Small intestine (tissue), 16 donors: ENCODE measurements at places on chromosomes 4 and X.

GRCh38 chrX:3636803-3637202, 76.6 kb downstream of the PRKX start:
- DNase-seq: no peak

GRCh38 chr4:114251020-114251419, 271.6 kb upstream of the ARSJ start:
- DNase-seq: no peak

- no peak for DNase-seq
Observed at GRCh38 chr4:24890561-24891126, 22.2 kb downstream of the CCDC149 start.

DNA sequence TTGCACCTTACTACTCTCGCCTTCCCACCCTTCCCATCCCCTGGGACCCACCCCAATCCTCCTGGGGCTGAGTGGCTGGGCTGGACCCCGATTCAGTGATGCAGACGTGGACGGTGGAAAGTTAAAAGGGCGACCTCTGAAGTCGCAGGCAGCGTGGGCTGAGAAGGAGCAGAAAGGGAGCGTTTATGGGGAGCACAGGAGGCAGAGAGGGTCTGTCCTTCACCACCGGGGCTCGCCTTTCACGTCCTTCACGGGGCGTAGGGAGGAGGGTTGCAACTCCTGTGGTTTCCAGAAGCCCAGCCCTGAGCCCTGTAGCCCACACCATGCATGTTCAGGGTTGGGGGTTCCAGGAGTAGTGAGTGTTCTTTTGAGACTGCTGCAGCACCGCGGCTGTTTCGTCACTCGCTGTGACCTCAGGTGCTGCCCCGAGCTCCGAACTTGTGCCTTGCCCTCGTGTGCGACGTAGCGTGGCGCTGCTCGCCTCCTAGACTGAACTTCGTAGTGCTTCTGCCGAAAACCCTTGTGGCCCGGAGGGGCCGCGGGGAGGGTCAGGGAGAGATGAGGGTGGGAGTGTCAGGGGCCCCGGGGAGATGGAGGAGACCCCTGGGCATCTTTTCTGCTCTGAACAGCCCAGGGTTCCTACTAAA, 1.6 kb downstream of the NHS start:
- DNase-seq: peak; percentile 37

- no peak for DNase-seq
Observed at GRCh38 chr4:31343061-31343460, 622.9 kb downstream of the PCDH7 start.

- peak; percentile 18 for DNase-seq
Observed at GRCh38 chr4:159455675-159456237, 352.9 kb downstream of the RAPGEF2 start.

DNA sequence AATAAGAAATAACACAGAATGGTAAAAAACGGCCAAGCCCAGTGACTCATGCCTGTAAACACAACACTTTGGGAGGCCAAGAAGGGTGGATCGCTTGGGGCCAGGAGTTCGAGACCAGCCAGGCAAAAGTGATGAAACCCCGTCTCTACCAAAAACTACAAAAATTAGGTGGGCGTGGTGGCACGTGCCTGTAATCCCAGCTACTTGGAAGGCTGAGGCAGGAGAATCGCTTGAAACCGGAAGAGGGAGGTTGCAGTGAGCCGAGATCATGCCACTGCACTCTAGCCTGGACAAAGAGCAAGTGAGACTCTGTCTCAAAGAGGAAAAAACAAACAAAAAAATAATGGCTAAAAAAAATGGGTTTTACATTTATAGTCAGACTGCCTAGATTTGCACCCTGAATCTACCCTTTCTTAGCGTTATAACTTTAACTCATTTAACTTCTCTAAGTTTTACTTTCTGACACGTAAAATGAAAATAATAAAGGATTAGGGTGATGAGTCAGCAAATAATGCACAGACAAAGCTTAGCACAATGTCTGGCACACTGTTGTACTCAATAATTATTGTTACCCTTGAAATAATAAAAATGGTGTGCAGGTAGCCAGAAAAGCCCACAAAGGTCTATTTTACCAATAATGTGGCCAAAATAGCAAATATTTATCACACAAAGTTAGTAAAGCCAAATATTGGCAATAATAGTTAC, 55.0 kb downstream of the ATP11C start:
- DNase-seq: no peak

DNA sequence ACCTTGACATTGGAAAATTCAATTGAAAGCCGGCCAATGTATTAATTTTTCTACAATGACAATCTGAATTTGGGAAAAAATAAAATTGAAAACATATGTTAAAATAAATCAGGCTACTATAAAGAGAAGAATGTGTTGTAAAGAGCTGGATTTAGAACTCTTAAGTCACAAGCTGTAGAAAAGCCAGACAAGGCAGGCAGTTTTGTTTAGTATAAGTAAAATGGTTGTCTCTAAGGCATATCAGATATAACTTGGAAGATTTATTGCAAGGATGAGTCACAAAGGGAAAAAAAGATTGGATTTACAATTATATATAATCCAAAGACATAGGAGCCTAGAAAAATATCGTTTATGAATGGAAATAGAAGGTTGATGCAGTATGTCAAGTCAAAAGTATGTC, 549.1 kb upstream of the EPHA5 start:
- no peak for DNase-seq

DNA sequence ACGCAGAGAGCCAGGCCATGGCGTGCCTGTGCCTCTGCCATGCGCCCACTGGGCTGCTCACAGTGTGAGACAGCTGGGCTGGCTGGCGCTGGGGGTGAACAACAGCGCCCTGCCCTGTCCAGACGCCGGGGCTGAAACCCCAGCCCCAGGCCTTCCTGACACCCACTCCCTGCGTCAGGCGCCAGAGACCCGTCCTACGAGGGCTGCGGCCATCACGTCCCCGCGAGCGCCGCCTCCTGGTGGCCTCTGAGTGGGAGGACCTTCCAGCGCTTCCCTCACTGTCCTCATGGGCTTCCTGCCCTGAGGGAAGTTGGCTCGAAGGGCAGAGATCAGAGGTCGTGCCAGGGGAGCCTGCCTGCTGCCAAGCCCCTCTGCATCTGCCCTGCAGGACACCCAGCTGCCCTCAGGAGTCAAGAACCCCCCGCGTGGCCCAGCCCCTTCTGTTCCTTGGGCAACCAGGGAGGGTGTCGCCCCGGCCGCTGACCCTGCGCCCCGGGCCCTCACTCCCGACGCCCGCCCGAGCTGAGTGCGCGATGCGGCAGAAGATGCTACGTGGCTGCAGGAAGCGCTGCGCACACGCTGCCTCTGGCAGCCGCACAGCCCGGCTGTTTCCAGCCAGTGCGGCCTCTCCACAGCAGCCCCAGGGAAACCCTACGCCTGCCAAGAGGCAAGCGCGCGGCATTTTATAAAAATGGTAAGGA, 16.2 kb downstream of the NELFA start:
- DNase-seq: no peak

GRCh38 chr4:11423465-11423864, 5.2 kb downstream of the HS3ST1 start:
- DNase-seq: no peak

- DNase-seq: no peak
Observed at GRCh38 chr4:140057701-140058100, 96.3 kb downstream of the MAML3 start.

DNA sequence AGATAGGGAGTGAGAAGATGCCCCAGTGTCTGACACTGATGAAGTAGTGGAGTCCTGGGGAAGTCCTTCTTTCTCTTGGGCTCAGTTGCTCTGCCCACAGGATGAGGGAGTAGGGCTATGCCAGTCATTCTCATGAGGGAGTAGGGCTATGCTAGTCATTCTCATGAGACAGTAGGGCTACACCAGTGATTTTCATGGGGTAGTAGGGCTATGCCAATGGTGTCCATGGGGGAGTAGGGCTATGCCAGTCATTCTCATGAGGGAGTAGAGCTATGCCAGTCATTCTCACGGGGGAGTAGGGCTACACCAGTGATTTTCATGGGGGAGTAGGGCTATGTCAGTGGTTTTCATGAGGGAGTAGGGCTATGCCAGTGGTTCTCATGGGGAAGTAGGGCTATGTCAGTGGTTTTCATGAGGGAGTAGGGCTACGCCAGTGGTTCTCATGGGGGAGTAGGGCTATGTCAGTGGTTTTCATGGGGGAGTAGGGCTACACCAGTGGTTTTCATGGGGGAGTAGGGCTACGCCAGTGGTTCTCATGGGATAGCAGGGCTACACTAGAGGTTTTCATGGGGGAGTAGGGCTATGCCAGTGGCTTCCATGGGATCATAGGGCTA, 43.3 kb upstream of the SOD3 start:
- no peak for DNase-seq

DNA sequence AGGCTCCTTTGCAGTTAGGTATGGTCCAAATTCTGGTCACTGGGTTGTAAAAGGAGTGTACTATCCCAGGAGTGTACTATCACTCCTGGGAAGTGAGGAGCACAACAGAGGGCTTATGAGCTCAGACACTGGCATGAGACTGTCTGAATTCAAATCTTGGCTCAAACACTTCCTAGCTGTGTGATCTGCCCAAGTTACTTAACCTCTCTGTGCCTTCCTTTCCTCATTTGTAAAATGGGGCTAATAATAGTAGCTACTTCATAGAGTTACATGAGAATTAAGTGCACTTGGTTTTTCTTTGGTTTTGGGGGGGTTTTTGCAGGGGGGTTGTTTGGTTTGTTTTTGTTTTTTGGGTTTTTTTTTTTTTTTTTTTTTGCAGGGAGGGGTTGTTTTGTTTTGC, 152.0 kb downstream of the BCOR start:
- no peak for DNase-seq

- no peak for DNase-seq
Observed at GRCh38 chrX:41542536-41542935, 95.4 kb downstream of the NYX start.

- DNase-seq: no peak
Observed at GRCh38 chr4:36758312-36759178, 477.1 kb downstream of the DTHD1 start.

GRCh38 chrX:106510713-106511403, 100.9 kb upstream of the RADX start:
- DNase-seq: peak; percentile 2

DNA sequence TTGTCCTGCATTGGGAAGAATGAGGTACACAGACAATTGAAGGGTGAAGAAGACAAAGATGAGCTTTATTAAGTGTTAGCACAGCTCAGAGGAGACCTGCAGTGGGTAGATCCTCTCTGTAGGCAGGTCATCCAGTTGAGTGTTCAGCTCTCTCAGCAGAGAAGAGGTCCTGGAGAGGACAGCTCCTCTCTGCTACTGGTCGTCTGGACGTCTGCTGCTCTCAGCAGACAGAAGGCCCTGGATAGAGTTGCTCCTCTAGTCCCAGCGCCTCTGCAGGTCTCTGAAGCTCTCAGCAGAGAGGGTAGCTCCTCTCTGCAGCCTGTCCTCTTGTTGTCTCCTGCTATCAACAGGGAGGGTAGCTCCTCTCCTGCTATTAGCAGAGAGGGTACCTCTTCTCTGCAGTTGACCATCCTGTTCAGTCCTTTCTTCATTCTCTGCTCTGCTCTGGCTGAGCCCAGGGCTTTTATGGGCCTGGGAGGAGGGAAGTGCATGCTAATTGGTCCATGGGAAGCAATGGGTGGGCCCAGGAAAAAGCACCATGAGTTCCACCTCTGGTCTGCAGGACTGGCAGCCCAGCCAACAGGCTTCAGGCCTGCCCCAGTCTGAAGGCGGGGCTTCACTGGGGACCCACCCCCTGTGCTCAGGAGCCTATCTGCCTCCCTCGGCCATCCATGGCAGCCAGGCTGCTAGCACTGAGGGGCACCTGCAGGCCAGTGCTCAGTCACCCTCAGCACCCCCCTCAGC, 54.1 kb upstream of the IBSP start:
- DNase-seq: no peak

- no peak for DNase-seq
Observed at GRCh38 chr4:187294861-187295260, 571.2 kb upstream of the FAT1 start.

GRCh38 chrX:145292218-145292617, 44.9 kb downstream of the SPANXN1 start:
- no peak for DNase-seq

GRCh38 chr4:26900765-26901164, 40.1 kb downstream of the STIM2 start:
- DNase-seq: no peak

GRCh38 chrX:20056704-20057103, 60.0 kb downstream of the MAP7D2 start:
- DNase-seq: no peak

GRCh38 chr4:79473439-79473724, 65.4 kb upstream of the GK2 start:
- DNase-seq: no peak

GRCh38 chr4:160038615-160039014, 935.7 kb downstream of the RAPGEF2 start:
- no peak for DNase-seq
